Stimulated activated CD8-positive, alpha-beta memory T cell treated with anti-CD3 and anti-CD28 coated beads, Interleukin-4, amount 100 ng/mL, for 4 hours (primary cell): ENCODE measurements at places on chromosomes 12 and 14.

- no peak for DNase-seq
Measured at GRCh38 chr12:68259318-68259940, 6.0 kb upstream of the IL22 start.

GRCh38 chr14:60153991-60154390, 11.2 kb downstream of the DHRS7 start:
- DNase-seq: no peak

DNA sequence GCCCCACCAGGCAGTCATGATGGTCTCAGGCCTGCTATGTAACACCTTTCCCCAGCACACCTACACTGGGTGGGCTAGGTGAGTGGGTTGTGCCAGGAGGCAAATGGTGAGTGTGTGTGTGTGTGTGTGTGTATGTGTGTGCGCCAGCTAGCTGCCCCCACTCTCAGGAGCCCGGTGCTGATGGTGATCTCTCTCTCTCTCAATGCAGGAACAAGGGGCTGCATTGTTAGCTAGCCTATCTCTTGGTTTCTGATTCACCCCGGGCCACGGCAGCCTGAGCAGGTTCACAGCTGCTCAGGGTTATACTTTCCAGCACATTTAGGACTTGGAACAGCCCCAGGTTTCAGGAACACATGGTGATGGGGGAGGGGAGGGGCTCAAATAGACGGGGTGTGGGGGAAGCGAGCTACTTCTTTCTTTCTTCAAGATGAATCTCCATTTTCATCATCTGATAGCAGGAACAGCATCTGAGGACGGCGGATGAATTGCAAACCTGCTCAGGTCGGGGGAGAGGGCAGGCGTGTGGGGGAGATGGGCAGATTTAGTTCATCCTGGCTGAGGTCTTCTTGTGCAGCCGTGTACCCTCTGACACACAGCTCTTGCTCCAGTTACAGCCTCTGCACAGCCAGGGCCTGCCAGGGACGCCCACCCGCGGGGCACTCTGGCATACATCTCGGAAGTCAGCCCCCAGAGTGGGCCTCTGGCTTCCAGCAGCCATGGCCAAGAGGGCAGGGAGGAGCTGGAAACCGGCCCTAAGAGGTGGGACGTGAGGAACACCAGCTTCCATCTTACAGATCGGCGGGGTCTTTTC, 137.6 kb downstream of the ZFP36L1 start:
- no peak for DNase-seq

- DNase-seq: no peak
Measured at GRCh38 chr12:65946821-65947220, 122.5 kb downstream of the HMGA2 start.

DNA sequence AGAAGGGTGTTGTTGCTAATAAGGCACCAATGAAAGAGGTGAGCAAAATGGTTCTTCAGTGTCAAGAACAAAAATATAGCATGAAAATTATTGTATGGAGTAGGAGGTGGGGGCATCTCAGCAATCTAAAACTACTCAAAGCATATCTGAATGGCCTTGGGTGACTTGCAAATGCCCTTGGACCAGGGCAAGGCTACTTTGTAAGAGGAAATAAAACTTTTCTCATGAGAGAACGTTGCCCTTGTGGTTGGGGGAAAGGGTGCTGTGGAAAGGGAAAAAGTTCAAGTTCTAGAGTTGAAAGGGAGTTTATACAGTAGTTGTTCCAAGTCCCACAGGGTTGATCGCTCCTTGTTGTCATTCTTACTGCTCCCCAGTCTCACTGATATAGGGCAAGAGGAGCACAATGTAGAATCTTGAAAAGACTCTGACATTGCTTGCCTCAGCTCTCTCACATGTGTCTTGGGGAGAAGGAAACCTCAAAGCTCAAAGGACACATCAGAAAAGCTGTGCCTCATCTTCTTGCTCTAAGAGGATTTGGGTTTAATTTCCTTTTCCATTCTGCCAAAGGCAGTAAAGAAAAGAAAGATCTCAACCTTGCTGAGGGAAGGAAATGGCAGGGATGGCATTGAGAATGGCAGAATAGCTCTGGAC, 270.5 kb downstream of the DUSP6 start:
- no peak for DNase-seq

GRCh38 chr12:30219047-30219446, 435.3 kb upstream of the TMTC1 start:
- no peak for DNase-seq

DNA sequence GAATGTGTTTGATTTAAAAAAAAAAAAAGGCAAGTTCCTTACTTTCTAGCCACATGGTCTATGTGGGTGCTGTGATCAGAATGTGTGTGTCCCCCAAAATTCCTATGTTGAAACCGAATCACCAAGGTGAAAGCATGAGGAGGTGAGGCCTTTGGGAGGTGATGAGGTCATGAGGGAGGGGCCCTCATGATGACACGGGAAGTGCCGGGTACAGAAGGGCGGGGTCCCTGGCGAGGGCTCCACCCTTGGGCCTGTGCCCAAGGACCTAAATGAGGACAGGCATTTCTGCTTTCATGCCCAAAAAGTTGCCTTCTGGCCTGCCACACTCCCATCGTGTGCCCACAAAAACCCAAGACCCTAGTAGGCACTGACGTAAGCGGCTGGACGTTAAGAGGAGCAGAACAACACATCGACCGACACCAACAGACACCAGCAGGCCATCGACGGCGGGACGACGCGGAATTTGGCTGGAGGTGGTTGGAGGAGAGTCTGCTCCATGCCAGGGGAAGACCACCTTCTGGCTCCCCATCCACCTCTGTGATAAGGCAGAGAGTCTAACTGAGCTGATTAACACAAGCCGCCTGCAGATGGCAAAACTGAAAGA, 211.8 kb downstream of the FOXN3 start:
- DNase-seq: no peak

DNA sequence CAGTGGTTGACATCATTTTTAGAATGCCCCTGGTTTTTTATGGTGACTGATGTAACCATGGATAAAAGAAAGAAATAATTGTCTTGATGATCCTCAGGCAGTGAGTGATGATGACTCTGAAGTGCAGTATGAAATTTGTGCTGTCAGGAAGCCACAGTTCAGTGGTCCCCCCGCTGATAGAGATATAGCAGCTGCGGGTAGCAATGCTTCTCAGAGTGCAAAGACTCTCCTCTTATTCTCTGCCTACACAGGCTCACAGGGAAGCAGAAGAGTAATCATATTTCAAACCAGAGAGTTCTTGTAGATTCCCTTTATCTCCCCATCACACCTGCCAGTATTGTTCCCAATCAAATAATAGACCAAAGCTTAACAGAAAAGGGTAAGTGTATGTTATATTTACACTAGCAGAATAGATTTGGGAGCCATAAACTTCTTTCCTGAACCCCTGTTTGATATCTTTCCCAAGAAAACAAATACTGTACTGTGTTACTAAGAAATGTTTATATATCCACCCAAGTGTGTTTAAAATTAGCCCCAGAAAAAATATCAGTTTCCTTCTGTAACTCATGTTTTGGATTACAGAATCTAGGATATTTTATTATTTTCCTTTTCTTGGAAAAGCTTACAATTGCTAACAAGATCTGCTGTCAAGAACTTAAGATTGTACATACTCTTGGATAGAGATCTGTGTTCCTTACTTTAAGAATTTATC, 1817.4 kb upstream of the FLRT2 start:
- no peak for DNase-seq

- DNase-seq: no peak
Measured at GRCh38 chr12:132219323-132219722, 75.1 kb downstream of the NOC4L start.

GRCh38 chr12:132267873-132268272, 61.5 kb downstream of the GALNT9 start:
- no peak for DNase-seq
